ENCODE measurements at places on chromosomes 6 and 20.

DNA sequence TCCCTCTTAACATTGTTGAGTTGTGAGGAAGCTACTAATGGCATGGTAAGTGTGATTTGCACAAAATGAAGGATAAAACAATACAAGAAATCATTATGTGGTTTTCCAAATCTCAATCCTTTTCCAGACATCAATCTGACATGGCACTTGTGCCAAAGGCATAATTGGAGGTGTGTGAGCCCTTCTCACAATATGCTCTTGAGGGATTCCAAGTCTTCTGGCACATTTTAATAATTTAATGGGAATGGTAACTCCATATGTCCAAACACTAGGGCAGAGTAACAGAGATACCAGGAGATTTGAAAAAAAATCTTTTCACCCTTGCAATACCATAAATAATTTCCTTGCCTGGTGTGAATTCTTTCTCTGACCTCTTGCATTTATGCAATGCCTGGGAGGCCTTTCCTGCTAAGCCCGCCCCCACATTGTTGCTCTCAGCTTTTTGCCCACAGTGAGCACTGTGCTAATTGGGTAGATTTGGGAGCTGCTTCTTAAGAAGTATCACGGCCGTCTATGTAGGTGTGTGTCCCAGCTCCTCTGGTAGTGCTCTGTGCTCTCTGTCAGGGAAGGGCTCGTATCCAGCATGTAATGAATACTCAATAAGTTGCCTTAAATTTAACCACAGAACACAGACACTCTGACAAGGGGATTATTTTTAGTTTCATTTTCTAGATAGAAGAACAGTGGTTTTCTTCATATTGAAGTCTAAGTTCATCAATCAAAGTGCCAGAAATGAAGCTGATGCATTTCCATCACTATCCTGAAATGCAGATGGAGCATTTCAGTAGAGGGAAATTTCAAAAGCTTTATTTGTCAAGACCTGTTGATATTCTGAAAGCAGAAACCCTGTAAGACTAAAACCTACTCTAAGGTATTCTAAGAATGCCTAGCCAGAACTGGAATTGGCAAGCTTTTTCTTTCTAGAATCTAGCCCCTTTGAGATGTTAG lies 54.4 kb upstream of the CEP85L start:
- peak; percentile 20 for DNase-seq

- DNase-seq: no peak
These were observed 10.7 kb upstream of the HDDC2 start for GRCh38 chr6:125312478-125312877.

DNA sequence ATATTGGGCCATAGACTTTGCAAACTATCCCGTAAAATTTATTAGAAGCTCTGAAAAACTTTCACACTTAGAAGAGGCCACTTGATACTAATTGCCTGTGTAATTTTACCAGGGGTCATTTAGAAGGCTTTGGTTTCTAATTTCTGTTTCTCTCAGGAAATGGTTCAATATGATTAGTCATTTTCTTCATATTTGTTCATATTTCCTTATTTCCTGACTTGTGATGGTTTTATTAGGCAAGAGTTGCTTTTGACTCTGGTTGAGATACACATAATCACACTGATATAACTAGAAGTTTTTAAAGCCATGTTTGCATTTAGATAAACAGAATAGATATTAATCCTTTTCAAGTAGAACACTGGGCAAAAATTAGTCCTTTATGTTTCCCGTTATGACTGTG lies 11.8 kb upstream of the HBS1L start:
- no peak for DNase-seq

DNA sequence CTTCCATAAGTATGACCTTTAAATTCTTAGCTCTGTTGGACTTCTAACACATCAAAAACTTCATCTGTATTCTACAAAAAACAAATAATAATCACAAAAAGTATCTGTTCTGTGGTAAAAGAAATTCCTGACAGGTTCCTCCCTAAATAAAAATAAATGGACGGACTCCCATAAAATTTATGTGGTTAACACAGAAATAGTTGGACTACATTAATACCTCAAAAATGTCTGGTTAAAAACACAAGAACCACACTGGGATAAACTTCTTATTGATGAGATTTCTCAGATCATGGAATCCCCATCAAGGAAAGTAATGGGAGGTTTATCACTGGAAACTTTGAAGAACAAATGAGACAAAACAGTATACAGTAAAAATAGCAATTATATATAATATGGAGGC lies 172.4 kb downstream of the MOXD1 start:
- DNase-seq: no peak

DNA sequence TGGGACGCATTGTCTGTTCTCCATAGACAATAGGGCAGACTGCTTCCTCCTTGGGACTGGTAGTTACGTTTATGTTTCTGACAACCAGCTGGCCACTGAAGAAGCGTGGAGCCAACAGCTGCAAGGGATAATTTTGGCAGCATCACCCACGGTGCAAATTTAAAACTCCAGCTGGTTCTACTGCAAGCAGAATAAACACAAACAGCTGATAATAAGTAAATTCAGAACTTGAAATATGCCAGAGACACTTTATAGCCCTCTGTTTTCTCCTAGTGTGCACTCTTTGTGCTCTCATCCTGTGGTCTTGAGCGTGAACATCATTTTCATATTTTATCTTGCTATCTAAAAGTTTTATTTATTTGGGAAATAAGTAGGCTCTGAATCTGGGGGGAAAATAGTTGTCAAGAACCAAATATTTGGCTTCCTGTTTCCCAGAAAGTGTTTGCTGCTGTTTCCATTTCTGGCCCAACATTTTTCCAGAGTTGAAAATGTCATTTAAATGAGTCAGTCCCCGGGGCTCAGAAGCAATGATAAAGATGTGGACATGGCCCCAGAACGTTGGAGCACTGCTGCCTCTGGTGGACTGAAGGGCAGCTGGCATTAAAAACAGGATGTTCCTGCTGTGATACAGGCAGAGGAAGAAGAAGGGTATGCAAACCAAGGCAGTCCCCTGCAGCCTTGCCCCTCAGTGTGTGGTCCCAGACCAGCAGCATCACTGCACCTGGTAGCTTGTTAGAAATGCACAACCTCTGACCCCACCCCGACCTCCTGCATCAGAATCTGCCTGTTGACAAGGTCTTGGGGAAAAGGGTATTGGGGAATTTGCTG lies 12.5 kb upstream of the THBD start:
- no peak for DNase-seq
